Adipocyte (in vitro differentiated cells): ENCODE measurements at places on chromosomes 1 and 21.

DNA sequence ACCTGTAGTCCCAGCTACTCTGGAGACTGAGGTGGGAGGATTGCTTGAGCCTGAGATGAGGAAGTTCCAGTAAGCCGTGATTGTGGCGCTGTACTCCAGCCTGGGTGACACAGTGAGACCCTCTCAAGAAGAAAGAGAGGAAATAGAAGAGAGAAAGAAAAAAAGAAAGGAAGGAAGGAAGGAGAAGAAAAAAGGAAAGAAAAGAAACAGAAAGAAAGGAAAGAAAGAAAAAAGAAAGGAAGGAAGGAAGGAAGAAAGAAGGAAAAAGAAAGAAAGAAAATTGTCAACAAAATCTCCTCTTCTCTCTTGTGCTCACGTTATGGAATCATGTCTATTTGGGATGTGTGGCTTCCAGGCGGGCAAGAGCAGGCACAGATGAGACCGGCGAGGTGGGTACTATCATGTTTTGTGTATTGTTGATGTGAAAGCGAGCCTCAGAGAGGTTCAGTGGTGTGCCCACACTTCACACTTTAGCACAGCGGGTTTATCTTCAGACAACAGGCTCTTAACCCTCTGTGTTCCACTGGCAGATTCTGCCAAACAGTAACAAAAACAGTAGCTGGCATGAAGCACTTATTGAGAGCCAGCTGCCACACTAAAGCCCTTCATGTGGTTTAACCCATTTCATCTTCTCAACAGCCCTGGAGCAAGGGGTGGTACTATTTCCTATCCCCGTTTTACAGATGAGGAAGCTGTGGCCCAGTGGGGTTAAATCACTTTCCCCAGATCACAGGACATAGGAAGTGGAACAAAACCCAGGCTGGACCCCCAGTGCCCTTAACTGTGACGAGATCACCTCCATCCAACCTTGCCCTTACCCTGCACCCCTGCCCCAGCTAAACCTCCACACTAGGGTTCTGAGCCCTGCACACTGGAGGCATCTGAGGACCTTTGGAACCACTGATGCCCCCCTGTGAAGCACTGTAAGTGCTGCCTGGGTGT is 94.7 kb upstream of the TARDBP start:
- no peak for DNase-seq

DNA sequence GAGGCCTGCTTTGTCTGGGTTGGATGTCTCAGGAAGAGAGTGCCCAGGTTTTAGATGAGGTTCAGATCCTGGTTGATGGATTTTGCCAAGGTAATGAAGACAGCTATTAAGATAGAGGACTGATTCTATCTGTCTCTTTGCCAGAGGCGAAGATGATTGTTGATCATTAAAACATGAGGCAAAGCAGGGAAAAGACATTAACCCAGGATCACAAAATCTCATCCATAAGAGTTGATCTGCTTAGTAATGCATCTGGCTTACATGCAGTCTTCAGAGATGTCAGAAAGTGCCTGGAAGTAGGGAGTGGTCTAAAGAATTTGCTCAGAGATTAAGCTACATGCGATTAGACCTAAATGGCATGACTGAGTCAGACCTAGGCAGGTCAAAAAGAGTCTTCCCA is 229.6 kb upstream of the PLD5 start:
- no peak for DNase-seq

DNA sequence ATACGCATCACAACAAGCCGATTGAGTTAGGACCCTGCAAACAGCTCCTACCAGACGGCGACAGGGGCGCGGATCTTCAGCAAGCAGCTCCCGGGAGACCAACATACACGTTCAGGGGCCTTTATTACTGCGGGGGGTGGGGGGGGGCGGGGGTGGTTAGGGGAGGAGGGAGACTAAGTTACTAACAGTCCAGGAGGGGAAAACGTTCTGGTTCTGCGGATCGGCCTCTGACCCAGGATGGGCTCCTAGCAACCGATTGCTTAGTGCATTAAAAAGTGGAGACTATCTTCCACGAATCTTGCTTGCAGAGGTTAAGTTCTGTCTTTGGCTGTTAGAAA is 162.0 kb downstream of the RUNX1 start:
- peak; percentile 48 for DNase-seq

- no peak for DNase-seq
Measured at GRCh38 chr1:85546748-85547147, 33.8 kb upstream of the CCN1 start.

- no peak for DNase-seq
Measured at GRCh38 chr1:40899230-40899870, 37.2 kb upstream of the CITED4 start.

DNA sequence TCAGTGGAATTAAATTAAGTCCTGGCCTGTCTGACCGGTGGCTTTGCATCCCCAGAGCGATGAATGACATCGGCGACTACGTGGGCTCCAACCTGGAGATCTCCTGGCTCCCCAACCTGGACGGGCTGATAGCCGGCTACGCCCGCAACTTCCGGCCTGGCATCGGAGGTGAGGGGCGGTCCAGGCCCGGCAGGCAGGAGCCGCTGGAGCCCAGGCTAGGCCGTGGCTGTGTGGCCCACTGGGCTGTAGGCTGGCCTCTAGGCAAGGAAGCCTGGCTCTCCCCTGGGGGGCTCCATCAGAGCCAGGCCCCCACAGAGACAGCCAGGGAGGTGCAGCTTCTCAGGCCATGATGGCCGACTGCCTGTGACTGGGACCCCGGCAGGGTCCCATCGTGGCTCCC is 5.7 kb downstream of the GABRD start:
- no peak for DNase-seq

DNA sequence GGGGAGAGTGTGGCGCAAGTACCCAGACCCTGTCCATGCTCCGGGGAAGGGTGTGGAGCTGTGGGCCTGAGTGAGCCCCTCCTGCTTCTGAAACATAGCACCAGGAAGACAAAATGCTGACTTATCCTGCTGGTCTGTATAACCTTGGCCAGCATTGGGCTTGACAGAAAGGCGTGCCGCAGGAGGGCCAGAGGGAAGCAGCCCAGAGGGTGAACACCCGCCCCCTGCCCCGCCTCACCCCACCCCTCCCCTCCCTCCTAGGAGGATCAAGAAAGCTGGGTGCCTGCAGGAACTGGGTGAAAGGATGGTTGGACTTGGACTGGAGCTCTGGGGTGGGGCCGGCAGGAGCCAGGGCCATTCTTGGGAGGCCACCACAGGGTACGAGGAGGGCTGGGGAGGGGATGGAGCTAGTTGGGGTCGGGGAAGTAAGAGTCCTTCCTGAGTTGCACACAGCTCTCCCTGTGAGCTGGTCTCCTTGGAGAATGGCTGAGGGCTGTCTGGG is 27.1 kb downstream of the PTPRF start:
- DNase-seq = peak; percentile 30

- DNase-seq = no peak
Measured at GRCh38 chr21:44427241-44428120, 27.8 kb upstream of the LRRC3 start.

- no peak for DNase-seq
Measured at GRCh38 chr1:175520186-175520585, 223.2 kb downstream of the TNR start.

DNA sequence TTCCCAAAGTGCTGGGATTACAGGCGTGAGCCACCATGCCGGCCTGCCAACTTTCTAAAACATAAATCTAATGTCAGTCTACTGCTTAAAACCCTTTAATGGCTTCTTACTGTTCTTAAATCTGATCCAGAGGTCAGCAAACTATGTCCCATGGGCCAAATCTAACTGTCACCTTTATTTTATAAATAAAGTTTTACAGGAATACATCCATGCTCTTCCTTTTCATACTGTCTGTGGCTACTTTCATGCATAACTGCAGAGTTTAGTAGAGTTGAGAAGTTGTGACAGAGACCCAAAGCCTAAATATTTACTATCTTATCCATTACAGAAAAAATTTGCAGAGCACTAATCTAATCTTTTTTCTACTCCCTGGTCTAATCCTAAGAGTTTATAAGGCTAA is 3.8 kb downstream of the ERI3 start:
- no peak for DNase-seq

GRCh38 chr1:12078575-12078937 is 15.5 kb downstream of the TNFRSF8 start:
- no peak for DNase-seq

DNA sequence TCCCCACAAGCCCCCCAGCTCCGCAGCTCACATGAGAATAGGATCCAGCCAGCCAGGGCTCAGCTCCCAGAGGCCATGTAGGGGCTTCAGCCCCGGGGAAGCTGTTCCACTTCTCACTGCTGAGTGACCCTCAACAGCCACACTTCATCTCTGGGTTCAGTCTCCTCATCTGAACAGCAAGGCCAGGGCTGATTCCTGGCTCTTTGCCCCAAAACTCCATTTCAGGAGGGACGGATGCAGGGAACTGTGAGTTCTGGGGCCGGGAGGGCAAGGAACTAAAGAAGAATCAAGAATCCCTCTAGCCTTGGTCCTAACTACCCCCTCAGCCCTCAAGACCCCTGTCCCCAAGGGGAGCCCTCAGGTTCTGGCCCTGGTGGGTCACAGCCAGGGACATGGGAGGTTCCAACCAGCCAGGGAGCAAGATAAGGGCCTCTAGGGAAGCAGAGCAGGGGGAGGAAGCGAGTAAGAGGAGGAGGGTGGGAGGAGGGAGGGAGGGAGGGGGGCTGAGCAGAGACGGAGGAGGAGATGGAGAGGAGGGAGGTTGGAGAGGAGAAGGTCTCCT is 13.1 kb downstream of the SDC3 start:
- no peak for DNase-seq

DNA sequence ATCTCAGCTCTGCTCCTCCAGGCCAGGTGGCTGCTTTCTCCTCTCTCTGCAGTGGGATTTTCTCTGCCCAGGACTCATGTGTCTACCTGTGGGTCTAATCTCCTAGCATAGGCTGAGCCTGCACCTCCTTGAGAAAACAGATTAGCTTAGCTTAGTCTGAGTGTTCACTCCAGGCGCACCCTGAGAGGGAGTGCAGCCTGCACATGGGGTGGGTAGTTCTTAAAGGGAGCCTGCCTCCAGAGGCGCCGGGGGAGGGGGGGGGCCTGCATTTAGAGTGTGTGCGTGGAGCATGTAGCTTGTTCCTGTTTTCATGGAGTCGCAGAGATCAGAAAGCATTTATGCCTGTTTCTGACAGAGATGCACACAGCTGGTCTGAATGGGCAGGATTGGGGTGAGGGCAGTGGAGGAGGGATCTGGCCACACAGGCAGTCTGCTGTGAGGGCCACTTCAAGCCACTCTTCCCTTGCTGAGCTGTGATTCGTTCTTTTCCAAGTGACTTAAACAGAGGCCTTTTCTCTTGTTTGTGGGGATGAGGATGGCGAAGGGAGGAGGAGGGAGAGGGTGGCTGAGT is 45.2 kb downstream of the GALNT2 start:
- no peak for DNase-seq

DNA sequence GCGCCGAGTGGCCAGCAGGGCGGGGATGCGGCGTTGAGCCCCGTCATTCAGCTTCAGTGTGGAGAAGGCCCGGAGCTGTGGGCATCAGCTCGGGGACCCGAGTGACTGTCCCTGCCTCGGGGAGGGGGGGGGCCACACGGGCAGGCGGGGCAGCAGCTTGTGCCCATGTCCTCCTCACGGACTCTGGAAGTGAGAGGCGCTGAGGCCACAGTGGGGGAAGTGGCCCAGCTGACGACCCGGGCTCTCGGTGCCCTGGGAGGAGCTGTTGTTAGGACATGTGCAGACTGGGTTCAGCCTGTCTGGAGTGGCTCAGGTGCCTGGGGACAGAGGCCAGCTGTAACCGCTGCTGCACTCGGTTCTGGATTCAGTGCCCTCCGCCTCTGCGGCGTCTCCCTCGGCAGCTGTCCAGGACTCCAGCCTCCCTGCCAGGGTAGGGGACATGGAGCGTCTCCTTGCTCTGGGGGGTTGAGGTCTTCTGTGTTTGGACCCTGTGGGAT is 71.1 kb downstream of the SKI start:
- DNase-seq = no peak

DNA sequence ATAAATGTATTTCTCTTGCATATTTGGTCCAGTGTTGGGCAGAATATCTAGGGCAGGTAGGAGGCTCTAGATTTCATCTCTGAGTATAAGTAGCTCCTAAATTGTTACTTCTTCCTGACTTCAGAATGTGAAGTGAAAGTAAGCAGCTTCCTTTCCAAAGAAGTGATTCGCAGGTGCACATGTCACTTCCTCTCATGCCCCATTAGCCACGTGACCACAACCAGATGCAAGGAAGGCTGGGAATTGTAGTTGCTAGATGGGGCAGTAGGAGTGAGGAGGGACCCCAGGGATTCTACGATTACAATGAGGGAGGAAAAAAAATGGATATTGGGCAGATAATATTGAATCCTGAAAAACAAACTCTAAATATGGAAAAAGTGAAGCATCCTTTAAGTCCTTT is 113.2 kb upstream of the CYYR1 start:
- DNase-seq = peak; percentile 1

- no peak for DNase-seq
Measured at GRCh38 chr1:228225165-228225710, 17.4 kb downstream of the OBSCN start.

GRCh38 chr1:165143437-165144065 is 213.0 kb downstream of the LMX1A start:
- DNase-seq = no peak

GRCh38 chr1:25733271-25733670 is 66.7 kb upstream of the SELENON start:
- no peak for DNase-seq

DNA sequence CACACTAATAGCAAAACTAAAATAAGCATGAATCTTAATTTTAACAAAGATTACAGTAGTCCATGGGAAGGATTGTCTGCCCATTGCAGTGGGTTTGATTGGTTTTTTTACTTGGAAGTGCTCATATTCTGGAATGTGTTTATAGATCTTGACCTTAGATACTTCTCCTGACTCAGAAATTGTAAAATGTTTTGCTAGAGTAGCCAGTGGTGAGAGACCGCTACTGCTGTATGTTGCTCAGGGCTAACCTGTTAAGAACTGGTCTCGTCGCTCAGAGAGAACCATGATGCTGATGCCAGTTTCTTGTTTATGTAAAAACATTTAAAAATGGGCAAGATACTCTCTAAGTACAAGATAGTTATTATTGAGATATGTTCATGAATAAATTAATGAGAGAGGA is 99.9 kb downstream of the ROR1 start:
- peak; percentile 25 for DNase-seq

DNA sequence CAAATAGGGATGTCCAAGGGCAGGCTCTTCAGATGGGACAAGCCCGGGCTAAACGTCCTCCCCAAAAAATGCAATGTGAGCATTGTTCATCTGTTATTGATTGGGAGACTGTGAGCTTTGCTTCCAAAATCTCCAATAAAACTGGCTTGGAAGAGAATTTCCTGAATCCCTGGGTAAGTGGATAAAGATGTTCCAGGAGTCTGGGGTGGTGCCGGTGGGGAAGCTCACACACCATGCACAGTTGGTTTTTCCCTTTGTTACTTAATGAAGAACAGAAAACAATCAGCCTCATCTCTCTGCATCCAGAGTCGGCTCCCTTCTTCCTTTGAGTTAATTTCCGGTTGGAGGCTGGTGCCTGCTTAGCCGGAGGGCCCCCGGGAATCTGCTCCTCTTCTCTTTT is 72.1 kb upstream of the ZBTB40 start:
- no peak for DNase-seq

DNA sequence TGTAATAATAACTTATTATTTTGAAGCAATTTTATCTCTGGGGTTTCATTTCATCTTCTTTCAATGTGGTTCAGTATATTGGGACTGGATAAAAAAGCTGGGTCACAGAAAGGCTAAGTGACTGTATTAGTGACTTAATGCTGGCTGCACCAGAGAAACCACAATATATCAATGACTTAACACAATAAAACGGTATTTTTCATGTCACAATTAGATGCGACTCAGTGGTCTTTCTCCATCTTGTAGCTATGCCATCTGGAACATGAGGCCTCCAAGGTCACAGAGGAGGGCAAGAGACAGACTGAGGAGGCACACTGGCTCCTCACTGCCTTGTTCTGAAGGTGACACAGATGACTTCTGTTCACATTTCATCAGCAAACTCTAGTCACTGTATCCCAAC is 26.0 kb upstream of the KCNA3 start:
- no peak for DNase-seq
